T-helper 1 cell treated with Interleukin-12 subunit alpha and Interleukin-12 subunit beta and Interleukin-4 antibody, amounts not matched to agents 30 ng/mL and 1 ng/mL, for 36 hours (primary cell): ENCODE measurements at places on chromosomes 6 and 20. TPM values are rescaled to one million over a fixed set of nuclear protein-coding genes. Genes with fewer than 3 reads are reported as not detected.

The SLA2 gene
- 78.0 and 78.8 TPM in 2 replicates for total RNA-seq

The NAA20 gene
- total RNA-seq, result 56.0 and 58.9 TPM in 2 replicates

The DAAM2 gene
- total RNA-seq, result not detected in 2 replicates

The GJA10 gene
- 0.15 and 0.22 TPM in 2 replicates for total RNA-seq

The PRKN gene
- total RNA-seq, result not detected in 2 replicates

The UBE2J1 gene
- 37.8 and 39.5 TPM in 2 replicates for total RNA-seq

The CFAP206 gene
- total RNA-seq, result not detected in 2 replicates

The NXT1 gene
- 40.4 and 40.8 TPM in 2 replicates for total RNA-seq
